ENCODE measurements at places on chromosomes 3 and 15. TPM values are rescaled to one million over a fixed set of nuclear protein-coding genes. Genes with fewer than 3 reads are reported as not detected.

OR4F6 gene
- not detected for total RNA-seq

CYP1A2 gene
- not detected for total RNA-seq

IP6K1 gene
- total RNA-seq = 18.2 TPM

PRTG gene
- total RNA-seq = 4.2 TPM

SERP1 gene
- 211 TPM for total RNA-seq
